Activated T-helper 2 cell treated with anti-CD3 and anti-CD28 coated beads, Interferon-gamma antibody, Interleukin-2, Interleukin-4, amounts not matched to agents 10 μg/mL and 5 μg/mL and 100 μg/mL, durations not matched to agents 14 hours and 24 hours and 36 hours (primary cell): ENCODE measurements at places on chromosomes 4 and X.

- DNase-seq, result no peak
Observed at GRCh38 chr4:67366311-67366861, 178.9 kb downstream of the CENPC start.

DNA sequence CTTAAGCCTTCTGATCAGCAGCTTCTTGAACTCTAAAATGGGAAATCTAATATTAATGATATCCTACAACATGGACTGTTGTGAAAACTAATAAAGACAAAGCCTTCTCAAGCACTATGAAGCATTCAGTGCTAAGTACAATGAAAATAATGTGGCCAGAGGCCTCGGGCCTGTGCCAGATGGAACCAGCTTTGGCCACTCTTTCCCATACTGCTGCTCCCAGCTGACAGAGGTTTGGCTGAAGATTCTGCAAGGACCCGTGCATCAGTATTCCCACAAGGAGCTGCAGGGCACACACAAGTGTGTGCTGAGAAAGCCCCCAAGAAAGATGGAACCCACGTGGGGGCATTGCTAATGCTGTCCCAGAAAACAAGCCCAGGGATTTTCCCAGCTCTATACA lies 60.5 kb upstream of the RPL34 start:
- DNase-seq, result no peak

- no peak for DNase-seq
Observed at GRCh38 chr4:87057835-87058355, 123.1 kb downstream of the AFF1 start.

DNA sequence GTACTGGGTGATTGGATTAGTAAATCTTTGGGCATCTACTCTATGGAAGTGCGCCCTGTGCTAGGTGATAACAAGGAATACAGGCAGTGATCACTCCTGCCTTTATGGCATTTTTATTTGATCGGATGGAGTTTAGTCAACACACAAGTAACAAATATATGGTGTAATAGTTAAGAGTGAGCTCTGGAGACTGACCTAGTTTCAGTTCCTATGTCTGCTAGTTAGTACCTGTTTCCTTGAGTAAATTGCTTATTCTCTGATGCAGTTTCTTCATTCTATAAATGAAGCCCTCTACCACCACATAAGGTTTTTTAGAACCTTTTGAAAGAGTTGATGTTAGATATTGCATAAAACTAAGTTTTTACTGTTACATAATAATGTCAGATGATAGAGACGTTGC lies 134.6 kb downstream of the KDM6A start:
- DNase-seq, result no peak

- no peak for DNase-seq
Observed at GRCh38 chr4:1405254-1405635, 997 bp downstream of the NKX1-1 start.
